Neural crest cell (in vitro differentiated cells): ENCODE measurements at places on chromosomes 1 and 21. TPM values are rescaled to one million over a fixed set of nuclear protein-coding genes. Genes with fewer than 3 reads are reported as not detected.
A peak's percentile ranks its signal among the peaks of the same experiment; 100 is the strongest.

MAP1LC3C gene
- total RNA-seq, result 0.54 and 1.1 TPM in 2 replicates

GRCh38 chr1:88266051-88266450 lies 418.0 kb upstream of the PKN2 start:
- no peak for DNase-seq

DRAM2 gene
- total RNA-seq, result 28.2 and 29.4 TPM in 2 replicates

KCNA2 gene
- 2.5 and 2.8 TPM in 2 replicates for total RNA-seq

DNA sequence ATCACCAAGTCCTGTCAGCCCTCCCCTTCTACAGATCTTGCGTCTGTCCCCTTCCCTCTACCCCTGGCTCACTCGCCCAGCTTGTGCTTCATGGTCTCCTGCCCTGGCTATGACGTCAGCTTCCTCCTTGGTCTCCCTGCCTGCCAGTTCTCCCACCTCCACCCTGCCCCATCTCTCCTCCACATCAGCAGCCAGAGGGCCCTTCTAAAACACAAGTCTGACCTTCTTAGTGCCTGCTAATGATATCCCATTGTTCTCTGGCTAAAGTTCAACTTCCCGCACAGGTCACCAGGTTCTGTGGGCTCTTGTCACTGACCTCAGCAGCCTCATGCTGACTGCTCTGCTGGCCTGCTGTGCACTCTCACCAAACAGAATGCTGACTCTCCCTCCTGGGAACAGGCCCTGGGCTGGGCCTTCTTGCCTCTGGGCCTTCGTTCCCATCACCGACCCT lies 24.7 kb upstream of the MYCL start:
- no peak for DNase-seq

DNA sequence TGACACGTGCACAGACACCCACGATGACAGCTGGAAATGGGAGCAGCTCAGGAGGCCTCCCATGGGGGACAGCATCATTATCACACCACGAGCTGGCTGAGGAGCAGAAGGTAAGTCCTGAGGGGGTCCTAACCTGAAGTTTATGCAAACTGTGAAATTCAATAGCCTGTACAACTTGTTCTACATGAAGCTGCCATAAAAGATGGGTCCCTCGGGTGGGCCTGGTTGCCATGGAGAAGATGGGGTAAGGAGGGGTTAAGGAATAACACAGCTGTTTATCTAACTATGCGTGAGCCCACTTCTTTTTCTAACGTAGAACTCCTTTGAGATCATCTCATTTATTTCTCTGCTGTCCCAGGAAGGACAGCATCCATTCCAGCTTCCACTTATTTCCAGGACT lies 163.4 kb upstream of the CD34 start:
- DNase-seq, result no peak

RGS4 gene
- total RNA-seq, result 0.75 and 0.84 TPM in 2 replicates

LRIG2 gene
- 17.9 and 18.3 TPM in 2 replicates for total RNA-seq

A3GALT2 gene
- not detected in 2 replicates for total RNA-seq

DNA sequence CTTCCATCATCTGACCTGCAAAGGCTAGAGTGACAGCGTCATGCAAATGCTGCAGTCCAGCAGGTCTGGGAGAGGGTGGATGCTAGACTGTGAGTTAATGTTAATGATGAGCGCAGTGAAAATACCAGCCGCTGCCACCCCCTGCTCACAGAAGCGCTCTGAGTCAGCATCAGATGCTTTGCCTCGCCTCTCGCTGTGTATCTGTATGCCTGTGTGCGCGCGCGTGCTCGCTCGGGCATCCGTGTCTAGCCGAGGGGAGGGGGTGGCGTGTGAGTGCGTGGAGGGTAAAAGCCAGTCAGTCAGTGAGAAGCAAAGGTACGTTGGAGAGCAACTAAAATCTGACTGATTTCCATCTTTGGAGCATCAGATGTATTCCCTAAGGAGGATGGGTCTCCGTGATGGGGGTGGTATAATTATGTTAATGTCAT lies 858.7 kb downstream of the USP25 start:
- DNase-seq, result peak; percentile 48

POU3F1 gene
- 10.7 and 12.1 TPM in 2 replicates for total RNA-seq

DNA sequence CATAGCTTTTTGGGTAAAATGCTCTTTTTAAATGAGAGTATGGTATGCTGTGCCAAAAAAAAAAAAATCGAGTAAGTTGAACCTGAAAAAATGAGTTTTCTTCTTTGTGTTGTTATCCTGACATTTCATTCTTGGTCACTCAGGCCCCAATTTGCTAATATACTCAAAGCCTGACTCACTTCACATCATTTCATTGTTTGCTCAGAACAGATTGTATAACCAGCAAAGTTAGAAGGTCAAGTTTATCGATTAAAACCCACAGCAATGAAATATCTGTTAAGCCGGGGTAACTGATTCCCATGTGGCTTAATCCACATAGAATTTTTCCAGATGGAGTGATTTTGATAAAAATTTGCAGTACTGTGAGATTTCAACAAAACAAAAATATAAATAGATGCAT lies 363.7 kb downstream of the NEGR1 start:
- no peak for DNase-seq

GRCh38 chr1:10387677-10388386 lies 11.0 kb upstream of the PGD start:
- DNase-seq, result no peak

DNA sequence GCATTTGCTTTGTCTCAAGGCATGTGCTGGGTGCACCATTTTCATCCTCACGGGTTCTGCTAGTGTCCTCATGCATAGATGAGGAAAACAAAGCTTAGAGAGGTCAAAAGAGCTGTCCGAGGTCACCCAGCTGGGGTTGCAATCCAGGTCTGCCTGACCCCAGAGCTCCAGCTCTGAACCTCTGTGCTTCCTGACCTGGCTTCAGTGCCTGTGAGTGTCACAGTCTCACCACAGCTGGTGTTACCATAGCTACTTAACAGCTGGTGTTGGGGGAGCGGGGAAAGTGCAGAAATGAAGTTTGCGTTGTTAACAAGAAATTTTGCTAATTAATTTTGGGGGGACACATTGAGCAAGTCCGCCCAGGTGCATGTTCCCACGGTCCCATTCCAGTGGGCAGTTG lies 328.5 kb downstream of the KIF26B start:
- no peak for DNase-seq

FMOD gene
- 0.35 and 0.39 TPM in 2 replicates for total RNA-seq

DNA sequence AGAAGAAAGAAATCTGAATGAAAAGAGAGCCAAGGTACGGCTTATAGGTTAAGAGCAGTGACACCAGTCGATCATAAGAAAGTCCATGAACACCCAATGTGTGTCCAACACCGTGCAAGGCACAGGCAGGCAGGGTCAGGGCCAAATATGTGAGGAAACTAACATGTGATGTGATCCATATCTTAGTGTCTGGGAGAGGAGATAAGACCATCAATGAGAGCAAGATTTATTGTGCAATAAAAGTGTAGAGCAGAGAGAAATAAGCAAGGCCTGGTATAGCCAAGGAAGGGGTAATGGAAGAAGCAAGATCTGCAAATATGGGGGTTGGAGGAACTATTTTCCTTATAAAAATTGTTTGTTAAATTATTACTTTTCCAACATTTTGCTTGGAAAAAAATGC lies 198.8 kb downstream of the CRB1 start:
- no peak for DNase-seq
